Mesenteric fat pad (tissue), 1 donor: ENCODE measurements at places on chromosomes 5 and 9. TPM values are rescaled to one million over a fixed set of nuclear protein-coding genes. Genes with fewer than 3 reads are reported as not detected.

GRCh38 chr5:160479220-160479619 lies 57.6 kb downstream of the PTTG1 start:
- DNase-seq, result no peak

DNA sequence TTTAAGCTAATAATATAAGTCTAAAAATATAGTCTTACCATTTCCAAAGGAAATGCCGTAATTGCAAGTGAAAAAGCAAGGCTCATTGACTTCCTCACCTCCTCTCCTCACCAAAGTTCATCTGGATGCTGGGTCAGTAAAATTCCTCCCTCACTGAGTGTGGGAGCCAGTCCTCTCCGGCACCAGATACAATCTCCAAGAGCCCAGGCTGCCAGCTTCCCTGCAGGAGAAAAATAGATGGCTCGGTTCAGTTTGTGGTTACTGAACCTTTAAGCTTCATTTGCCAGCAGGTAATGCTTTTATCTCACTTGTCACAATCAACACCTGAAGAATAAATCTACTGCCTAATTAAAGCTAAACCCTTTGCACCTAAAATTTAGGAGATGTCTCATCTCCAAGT lies 115.3 kb upstream of the VLDLR start:
- no peak for DNase-seq

- DNase-seq, result no peak
Measured at GRCh38 chr9:17699615-17700330, 120.9 kb downstream of the SH3GL2 start.

DNA sequence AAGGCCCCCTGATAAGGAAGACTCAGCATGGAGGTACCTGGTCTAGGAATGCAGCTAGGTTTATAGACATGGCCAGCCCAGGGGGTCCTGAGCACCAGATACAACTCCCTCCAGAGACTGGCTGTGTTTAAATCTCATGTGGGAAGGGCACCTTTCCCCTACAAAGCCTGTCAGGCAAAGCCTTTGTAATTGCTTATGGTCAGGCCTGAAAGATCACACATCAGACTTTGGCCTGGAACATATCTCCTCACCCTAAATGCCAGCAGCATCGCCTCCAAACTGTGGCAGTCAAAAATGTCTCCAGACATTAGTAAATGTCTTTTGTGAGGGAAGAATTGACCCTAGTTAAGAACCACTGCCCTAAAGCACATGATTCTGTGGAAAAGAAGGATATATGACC lies 51.6 kb upstream of the MACIR start:
- DNase-seq, result no peak

The CCDC171 gene
- total RNA-seq, result 0.87 TPM

The TAF11L10 gene
- total RNA-seq, result not detected

- no peak for DNase-seq
Measured at GRCh38 chr5:37132646-37133045, 116.5 kb downstream of the CPLANE1 start.

DNA sequence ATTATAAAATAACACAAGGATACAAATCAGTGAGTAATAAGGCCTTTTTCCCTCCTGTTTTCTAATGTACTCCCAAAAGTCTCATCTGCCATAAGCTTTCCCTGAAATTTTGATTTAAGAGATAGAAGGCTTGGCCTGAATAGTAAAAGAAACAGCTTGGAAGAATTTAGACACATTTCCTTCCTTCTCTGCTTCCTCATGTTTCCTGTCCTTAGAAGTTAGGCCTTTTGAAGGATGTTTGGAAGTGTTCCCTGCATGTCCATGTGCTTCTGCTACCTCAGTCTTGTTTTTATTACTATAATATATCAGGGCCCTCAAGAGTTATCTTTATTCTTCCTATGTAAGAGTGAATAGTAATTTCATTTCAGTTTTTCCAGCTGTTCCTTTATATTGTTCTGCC lies 242.7 kb downstream of the DEPDC1B start:
- DNase-seq, result no peak

- no peak for DNase-seq
Measured at GRCh38 chr5:78858364-78858763, 126.7 kb downstream of the ARSB start.

DNA sequence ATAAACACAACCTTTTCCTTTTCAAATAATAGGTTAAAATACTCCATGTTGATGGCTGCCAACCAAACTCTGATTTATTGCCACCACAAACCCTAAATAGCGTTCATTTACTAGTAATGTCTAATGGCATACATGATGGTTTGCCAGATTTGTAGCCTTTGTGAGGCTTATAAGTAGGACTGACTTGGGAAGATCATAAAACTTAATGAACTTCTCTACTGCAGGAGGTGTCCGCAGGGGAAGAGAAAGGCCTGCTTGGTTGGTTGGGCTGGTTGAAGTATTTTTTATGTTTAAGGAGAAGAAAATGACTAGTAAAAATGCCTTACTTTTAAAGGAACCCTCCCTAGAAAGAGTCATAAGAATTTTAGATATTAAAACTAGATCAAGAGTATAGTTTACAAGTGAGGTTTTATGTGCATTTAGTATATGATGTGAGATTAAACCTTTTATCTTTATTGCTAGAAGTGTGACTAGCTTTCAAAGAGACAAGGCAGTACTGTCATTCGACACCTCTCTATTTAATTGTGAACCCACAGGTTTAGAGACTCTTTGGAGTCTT lies 5.0 kb downstream of the PBX3 start:
- no peak for DNase-seq

DNA sequence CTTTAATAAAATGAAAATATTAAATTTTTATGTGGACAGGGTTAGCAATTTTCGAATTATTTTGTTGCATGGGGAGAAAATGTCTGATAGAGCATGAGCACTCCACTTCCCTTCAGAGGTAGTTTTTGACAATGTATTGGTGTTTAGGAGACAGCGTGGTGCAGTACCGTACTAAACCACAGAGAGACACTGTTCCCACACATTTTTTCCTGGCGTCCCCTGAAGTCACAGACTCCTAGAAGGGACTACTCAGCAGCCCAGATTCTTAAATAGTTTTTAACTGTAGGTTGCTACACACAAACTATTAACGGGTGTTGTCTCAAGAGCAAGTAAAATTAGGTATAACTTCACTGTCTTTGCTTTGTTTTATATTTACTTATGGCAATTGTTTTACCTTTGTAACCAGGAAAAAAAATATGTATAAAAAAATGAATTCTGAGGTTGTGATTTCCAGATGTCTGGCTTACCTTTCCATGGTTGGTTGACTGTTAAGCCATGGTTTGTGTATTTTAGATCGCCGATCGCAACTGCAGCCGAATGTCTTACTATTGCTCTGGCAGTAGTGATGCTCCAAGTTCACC lies 171.2 kb downstream of the DOCK8 start:
- DNase-seq, result no peak

The MARCOL gene
- total RNA-seq, result not detected

DNA sequence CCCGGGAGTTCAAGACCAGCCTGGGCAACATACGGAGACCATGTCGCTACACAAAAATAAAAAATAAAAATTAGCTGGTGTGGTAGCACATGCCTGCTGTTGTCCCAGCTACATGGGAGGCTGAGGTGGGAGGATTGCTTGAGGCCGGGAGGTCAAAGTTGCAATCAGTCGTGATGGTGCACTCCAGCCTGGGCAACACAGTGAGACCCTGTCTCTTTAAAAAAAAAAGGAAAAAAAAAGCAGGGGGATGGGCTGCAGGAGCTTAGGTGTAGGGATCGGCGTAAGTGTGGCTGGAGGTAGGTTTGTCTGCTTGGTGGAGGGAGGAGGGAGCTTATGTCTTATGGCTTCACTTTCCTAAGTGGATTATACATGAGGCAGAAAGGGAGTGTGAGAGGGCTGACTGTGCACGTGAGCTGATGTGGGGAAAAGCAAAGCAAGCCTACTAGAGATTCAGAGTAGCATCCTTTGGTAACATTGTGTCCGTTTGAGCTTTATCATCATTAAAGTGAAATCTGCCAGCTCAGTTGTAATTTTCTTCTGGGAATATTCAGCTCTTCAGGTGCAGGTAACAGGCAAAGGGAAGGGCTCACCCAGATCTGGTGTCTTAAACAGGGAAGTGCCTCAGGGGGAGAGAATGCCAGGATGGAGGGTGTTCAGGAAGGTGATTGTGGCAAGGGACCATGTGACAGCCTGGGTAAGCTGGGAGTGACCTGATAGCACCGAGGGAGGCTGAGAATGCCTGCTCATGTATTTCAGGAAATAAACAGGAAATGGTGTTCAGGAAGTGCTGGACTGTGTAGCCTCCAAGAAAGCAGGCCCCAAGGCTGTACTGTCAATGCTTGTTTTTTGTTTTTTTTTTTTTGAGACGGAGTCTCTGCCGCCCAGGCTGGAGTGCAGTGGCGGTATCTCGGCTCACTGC lies 17.6 kb upstream of the SETX start:
- peak; percentile 45 for DNase-seq

The LCN15 gene
- 0.32 TPM for total RNA-seq

- no peak for DNase-seq
Measured at GRCh38 chr5:1061916-1062315, 49.9 kb downstream of the SLC12A7 start.

GRCh38 chr9:33273266-33273971 lies 8.6 kb downstream of the CHMP5 start:
- DNase-seq, result no peak

DNA sequence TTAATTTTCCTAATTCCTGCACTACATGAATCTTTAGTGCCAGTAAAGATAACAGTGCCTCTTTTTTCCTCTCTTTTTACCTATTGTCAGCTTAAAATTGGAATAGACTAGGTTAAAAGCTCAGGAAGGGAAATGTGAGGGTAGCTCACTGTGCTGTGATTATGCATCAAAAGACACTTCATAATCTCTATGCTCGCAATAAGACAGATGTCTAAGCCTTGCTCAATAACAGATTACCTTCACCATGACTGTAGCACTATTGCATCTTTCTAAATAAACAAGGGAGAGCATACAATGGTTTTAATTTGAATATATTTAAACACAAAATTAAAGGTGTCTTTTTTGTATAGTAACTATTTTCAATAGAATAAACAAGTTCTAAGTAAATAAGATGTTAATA lies 130.1 kb downstream of the FBN2 start:
- DNase-seq, result no peak

GRCh38 chr5:151627650-151628049 lies 36.5 kb upstream of the FAT2 start:
- peak; percentile 6 for DNase-seq

The NOXA1 gene
- total RNA-seq, result 3.2 TPM

The ADAMTS16 gene
- total RNA-seq, result 1.8 TPM

DNA sequence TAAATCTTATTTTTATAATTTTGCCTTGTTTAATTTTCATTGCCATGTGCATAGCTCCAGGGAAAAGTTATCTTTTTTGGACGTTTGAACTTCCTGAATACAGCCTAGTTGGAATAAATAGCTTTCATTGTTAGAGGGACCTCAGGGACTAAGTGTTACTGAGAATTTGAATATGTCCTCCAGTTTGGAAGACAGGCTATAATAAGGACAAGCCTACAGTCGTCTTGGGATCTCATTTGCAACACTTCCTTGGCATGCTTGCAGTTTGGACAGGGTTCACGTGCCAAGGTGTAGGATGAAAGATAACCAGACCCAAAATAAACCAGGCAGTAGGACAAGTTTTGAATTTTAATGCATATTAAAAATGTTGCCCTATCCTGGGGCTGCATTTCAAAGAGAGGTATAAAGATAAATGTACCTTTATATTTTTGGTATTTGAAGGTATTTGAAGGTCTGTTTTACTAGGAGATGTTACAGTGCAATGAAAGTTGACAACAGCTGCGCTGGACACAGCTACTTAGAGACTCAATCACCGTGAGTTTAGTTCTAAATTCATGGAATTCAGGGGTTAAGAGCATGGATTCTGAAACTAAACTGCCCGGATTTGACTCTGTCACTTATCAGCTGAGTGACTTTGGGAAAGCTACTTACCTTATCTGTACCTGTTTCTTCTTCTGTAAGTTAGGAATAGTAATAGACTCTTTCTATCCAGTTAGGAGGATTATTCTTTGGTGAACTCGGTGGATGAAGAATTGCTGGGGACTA lies 134.1 kb downstream of the ACTBL2 start:
- DNase-seq, result no peak

The THOC3 gene
- 15.6 TPM for total RNA-seq

GRCh38 chr5:107395632-107396350 lies 274.9 kb downstream of the EFNA5 start:
- DNase-seq, result no peak

GRCh38 chr5:172806897-172807672 lies 27.0 kb upstream of the ERGIC1 start:
- peak; percentile 93 for DNase-seq

DNA sequence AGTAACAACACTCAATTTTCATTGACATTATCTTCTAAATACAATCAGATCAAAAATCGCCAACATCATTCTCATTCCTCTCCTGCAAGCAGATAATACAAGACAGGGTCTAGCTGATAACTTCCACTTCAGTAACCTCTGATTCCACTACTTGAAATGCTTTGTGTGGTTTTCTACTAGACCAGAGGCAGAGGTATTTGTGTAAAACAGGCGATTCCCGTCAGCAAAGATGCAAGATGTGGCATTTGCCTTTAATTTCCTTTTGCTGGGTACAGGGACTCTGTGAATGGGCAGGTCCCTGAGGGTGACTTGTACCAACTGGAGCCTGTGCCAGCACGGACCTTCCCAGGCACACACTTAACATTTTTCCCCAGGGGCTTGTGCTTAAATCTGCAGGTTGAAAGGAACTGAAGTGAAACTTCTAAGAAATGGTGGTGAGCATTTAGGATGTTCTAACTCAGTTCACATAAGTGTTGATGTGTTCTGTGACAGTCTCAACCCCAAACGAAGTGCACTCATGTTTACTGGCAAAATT lies 625.5 kb upstream of the WWC1 start:
- no peak for DNase-seq

DNA sequence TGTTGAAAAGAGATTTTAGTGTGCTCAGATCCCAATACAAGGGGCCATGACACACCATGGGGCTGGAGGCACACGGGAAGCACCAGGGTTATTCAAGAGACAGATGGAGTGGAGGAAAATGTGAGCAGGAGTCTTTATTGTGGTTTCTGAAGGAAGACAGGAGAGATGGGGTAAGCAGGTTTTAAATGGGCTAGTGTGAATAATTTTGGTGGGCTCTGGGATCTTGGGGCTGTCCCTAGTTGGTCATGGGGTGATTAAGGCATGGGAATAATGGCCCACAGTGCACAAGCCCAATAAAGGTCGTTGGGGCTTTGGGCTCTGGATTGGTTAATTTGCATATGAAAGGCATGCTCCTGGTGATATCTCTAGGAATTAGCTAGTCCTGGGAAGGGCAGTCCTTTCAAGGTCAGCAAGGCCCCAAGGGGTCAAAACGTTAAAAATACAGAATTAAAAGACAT lies 3.6 kb upstream of the SCGB3A2 start:
- no peak for DNase-seq

GRCh38 chr5:6505783-6506557 lies 57.3 kb downstream of the UBE2QL1 start:
- DNase-seq, result no peak

DNA sequence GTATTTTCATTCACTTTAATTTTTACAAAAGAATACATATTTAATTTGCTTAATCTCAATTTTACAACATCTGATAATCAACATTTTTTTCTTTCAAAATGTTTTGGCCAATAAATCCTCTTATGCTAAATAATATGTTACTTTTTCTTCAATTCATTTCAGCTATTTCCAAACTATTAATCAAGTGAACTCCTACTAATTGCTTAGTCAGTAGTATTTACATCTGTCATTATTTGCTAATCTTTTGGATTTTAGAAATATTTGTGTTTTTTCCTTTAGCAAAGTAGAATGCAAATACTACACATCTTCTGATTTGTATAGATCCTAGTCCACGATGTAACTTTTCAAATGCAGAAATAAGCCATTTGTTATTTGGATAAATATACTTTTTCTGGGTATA lies 1.6 kb upstream of the TNPO1 start:
- DNase-seq, result no peak

The BHMT gene
- 1.9 TPM for total RNA-seq

GRCh38 chr9:10843151-10843550 lies 230.3 kb upstream of the PTPRD start:
- no peak for DNase-seq

- no peak for DNase-seq
Measured at GRCh38 chr9:72728031-72728770, 206.8 kb downstream of the TMC1 start.
